Stimulated activated CD8-positive, alpha-beta memory T cell treated with anti-CD3 and anti-CD28 coated beads, Interleukin-4, amount 100 ng/mL, for 1 hour (primary cell): ENCODE measurements at places on chromosomes 1 and 21.

DNA sequence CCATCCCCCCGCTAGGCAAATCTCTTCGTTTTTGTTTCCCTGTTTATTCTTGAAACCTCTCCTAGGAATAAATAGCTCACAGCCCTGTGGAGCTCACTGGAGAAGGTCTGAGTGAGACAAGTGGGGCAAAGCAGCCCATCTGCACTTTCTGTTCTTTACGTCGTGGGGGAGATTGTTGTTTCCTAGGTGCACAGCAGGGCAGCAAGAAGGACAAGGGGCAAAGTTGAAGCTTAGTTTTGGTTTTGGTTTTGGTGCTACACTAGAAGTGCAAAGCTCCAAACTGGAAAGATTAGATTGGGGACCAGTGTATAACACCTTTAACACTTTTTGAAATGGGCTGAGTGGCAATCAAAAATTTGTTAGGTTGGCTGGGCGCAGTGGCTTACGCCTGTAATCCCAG, 76.6 kb downstream of the GPR88 start:
- DNase-seq, result no peak

DNA sequence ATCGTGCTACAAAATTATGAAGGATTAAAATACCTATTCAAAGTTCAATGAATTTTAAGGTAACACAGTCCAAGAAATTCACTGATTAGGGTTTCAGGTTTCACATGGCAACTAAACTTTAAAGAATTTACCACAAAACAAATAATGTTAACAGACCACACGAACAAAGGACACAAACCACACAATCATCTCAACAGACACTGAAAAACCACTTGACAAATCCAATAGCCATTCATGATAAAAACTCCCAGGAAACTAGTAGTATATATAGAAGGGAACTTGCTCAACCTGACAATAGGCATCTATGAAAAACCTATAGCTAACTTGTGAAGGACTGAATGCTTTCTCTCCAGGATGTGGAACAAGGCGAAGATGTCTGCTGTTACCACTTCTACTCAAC, 21.1 kb upstream of the SH2D5 start:
- DNase-seq, result no peak

DNA sequence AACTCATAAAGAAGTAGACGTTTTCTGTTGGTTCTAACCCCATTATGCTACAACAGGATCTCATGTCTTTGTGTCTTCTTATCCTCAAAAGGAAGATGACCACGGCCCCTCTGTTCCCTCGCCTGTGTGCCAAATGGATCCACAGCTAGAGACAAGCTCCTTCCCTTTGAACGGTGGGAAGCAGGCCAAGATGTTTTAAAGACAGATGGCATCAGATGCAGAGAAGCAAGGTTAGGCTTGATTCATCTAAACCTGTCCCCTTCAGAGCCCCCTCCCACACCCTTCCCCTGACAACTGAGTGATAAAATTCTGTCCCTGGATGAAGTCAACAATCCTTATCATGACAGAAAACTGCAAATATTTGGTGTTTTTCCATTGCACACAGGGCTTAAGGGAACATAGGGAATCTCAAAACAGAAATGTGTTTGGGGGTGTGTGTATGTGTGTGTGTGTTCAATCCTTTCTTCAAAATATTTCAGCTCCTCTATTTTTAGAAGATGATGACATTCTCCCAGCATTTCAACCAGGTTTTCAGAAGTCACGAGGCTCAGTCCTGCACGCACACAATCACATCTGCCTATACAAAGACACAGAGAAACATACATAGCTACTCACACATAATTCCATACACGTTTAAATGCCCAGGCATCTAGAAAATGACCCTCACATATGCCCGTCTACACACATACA, 27.8 kb upstream of the FMOD start:
- DNase-seq, result no peak

- DNase-seq, result no peak
Measured at GRCh38 chr1:241810769-241811405, 37.1 kb upstream of the EXO1 start.

DNA sequence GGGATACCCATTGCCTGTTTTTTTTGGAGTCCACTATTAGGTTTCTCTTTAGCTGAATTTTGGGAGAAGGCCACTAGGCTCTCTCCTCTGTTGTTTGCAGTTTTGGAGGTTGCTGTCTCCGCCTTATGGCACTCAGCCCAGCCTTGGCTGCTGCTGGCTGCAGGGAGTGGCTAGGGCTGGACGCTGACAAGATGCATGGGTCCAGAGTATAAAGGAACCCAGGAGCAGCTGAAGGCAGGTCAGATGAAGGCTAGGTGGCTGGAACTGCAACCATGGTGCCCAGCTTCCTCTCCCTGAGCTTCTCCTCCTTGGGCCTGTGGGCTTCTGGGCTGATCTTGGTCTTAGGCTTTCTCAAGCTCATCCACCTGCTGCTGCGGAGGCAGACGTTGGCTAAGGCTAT, at the start of gene CYP4B1:
Gene CYP4B1 (plus strand): TSS at position 237 of the 400 bp plus-strand sequence. CDS start 36 bp downstream, at position 273.
- DNase-seq, result no peak

- no peak for DNase-seq
Measured at GRCh38 chr21:14737922-14738321, 191.8 kb upstream of the SAMSN1 start.

DNA sequence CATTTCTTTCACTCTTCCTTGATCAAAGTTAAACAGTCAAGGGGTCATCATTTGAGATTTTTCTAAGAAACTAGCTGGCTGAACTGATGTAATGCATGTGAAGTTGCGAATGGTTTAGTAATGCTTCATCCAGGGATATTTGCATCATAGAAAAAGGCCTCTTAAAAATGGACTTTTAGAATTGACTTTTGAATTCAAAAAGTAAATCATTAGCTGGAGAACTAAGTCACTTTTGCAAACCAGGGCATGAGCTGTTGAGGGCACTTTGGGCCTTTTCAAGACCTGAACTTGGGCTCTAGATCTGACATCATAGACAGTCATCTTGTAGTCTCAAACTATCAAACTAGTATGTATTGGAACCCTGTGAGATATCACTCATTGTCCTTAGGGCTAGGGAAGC, 85.0 kb downstream of the GRIK1 start:
- DNase-seq, result no peak
